ENCODE measurements at places on chromosomes 2 and 18.

DNA sequence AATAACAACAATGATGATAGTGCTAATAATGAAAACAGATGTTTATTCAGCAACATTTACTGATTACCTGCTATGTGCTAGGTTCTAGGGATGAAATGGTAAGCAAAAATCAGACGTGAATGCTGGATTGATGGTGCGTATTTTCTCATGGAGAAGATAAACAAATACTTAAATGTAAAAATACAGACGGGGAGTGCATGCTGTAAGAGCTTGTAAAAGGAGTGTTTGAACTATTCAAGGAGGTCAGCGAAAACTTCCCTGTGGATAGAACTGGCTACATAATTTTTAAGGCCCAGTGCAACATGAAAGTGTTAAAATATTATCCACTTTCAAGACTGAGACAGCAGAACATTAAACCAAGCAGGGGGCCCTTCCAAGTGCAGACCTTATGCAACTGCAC is 22.1 kb downstream of the MTX2 start:
- no peak for DNase-seq

GRCh38 chr2:113081488-113082210 is 13.9 kb downstream of the IL1F10 start:
- DNase-seq: no peak

GRCh38 chr2:31248139-31248538 is 14.2 kb downstream of the EHD3 start:
- DNase-seq: no peak

DNA sequence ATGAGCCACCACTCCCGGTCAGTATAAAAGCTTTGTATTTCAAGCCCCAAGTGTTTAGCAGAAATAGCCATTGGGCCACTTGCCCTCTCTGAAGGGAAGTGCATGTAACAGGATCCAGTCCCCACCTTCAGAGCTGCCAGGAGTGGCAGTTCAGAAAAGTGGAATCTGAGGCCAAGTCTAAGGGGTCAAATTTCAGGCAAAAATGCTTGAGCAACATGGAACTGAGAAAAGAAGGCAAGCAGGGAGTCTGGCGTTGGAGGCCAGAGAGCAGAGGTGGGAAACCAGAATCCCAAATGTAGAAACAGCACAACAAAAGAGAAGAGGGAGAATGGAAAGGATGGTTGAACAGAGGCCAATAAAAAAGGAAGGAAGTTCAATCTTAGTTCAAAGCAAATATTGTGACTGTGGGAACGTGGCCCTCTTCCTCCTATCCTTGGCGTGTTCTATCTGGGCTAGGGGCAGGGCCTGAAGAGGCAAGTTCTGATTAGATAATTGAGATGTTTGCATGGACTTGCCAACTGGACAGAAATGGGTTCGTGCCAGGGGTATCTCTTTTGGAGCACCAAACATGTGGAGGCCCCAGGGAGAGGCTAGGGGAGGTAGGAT is 102.2 kb downstream of the AP1S3 start:
- no peak for DNase-seq

DNA sequence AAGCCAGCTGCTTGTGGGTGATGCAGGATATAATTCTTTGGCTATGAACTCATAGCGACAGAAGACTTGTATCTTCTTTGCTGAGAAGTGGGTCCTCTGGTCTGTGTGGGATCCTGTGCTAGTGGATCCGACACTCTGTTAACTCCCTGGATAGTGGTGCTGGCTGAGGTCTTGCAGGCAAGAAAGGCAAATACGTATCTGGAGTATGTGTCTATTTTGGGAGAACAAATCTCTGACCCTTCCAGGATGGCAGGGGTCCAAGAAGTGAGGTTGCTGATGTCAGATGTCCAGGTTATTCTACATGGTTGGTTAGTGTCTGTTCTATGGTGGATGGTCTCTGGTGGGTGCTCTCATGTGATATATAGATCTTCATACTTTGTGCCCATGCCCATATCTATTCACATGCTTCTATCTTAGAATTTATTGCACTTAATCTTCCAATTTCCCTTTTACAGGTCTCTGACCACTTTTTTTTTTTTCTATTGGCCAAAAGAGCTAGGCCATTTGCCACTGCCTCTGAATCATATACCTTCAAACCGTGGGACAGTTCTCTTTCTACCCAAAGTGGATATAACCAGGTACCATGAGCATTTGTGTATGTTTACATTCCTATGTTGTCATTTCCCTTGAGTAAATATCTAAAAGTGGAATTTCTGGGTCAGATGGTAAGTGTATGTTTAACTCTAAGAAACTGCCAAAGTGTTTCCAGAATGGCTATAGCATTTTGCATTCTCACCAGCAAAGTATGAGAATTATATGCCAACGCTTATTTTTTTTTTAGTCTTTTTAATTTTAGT is 45.1 kb upstream of the RBMS1 start:
- no peak for DNase-seq

DNA sequence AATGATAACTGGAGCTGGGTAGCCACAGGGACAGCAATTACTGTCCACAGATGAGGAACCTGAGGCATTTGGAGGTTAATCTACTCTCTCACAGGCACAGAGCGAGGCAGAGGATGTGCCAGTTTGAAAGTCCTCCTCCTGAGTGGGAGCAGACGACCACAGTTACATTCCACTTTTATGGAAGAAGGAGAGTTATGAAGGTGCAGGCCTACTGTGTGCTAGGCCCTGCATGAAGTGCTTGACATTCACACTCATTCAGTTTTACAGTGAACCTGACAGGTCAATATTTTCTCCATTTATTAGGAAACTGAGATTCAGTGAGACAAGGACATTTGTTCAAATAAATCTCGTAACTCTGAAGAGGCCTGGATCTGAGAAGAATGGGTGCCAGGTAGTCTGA is 142.0 kb downstream of the TDRD15 start:
- no peak for DNase-seq

DNA sequence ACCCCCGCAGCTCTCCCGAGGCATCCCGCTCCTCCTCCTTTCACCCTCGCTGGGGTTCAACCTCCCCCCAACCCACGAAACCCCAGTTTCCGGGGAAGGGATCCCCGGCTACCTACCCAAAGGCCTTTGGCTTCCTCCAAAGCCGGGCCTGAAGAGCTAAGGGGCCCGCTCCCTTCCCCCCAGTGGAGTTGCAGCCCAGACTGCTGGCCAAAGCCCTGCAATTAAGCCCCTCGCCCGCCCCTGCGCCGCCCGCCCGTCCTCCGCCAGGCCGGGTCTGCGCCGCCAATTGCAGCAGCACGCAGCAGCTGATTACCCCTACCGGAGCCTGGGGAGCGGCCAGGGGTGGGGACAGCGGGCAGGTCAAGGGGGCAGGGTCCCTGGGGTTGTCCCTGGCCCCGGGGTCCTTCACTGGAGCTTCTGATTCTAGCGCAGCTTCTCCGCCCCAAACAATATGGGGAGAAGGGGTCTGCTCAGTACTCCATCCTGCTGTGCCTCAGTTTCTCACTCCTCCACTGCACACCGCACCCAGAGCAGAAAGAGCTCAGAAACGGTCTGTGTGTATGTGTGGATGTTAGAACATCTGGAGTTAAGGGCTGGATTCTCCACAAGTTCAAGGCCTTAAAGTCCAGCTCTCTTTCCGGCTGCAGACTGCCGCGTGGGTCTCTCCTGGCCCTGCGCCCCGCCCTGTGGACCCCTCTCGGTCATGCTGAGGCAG is 16.9 kb downstream of the WNT10A start:
- no peak for DNase-seq

DNA sequence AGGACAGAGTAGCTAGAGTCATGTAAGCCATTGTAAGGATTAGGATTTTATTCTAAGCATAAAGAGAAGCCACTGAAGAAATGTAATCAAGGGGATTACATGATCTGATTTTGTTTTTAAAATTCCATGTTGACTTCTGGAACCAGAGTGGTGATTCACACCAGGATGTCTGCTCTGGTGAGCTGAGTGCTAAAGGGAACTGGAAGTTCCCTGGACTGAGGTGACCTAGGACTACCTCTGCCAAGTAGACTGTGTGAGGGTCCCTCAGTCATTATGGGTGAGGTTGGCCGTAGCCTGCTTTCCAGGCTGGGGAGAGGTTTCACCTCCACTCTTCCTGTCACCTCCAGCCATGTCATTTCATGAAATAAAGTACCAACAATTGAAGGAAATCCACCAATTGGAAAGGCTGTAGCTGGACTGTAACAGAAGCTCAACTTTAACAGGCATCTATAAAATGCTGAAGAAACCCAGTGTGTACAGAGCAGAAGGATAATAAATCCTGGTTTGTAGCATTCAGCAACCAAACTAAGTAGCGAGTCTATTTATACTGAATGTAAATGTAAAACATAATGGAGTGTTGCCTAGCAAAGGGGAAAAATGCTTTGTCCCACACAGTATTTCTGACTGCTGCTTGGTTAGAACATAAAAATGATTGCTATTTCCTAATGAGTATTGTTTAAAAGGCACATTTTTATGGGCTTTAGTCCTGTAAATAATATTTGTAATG is 507.4 kb upstream of the PKDCC start:
- no peak for DNase-seq
